Progenitor cell of endocrine pancreas (in vitro differentiated cells): ENCODE measurements at places on chromosomes 6 and 20. TPM values are rescaled to one million over a fixed set of nuclear protein-coding genes. Genes with fewer than 3 reads are reported as not detected.
A peak's percentile ranks its signal among the peaks of the same experiment; 100 is the strongest.

The MAN1A1 gene
- total RNA-seq = 27.6 and 29.3 TPM in 2 replicates

The BTNL2 gene
- total RNA-seq = not detected in 2 replicates

The CDSN gene
- not detected in 2 replicates for total RNA-seq

The UBE2C gene
- 63.9 and 69.0 TPM in 2 replicates for total RNA-seq

The OPN5 gene
- 0.09 TPM in 1 of 2 replicates, not detected in the other for total RNA-seq

The MYCT1 gene
- not detected in 2 replicates for total RNA-seq

The AURKA gene
- 24.5 and 26.1 TPM in 2 replicates for total RNA-seq

The TRIM40 gene
- not detected in 2 replicates for total RNA-seq

- H3K4me1 ChIP-seq = peaks cover 11% of the 10 kb centered on the region
- peak overlapping the region; percentile 56 for H3K27ac ChIP-seq
- H3K36me3 ChIP-seq = no peaks in the 10 kb centered on the region
- DNase-seq = peak; percentile 82
Observed at GRCh38 chr6:3751730-3752530, 417 bp upstream of the PXDC1 start.

DNA sequence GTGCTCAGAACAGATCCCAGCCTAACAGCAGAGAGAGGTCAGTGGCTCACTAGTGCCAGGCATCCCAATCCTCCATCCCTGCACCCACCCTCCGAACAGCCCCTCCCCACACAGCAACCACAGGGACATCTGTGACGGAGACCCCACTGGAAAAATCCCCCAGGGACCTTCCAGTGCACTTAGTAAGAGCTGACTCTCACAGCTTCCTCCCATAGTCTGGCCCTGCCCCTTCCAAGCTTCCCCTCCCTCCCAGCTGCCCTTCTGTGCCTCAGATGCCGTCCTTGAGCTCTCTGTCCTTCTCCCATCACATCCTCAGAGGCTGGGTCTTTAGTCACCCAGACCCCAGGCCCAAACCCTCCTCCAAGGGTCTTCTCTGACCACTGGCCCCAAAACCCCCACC is 9.7 kb upstream of the THBS2 start:
- H3K4me1 ChIP-seq = no peaks in the 10 kb centered on the region
- H3K27ac ChIP-seq = no peak overlapping the region
- DNase-seq = no peak
- no peak overlapping the region for H3K4me3 ChIP-seq
- H3K36me3 ChIP-seq = no peaks in the 10 kb centered on the region

DNA sequence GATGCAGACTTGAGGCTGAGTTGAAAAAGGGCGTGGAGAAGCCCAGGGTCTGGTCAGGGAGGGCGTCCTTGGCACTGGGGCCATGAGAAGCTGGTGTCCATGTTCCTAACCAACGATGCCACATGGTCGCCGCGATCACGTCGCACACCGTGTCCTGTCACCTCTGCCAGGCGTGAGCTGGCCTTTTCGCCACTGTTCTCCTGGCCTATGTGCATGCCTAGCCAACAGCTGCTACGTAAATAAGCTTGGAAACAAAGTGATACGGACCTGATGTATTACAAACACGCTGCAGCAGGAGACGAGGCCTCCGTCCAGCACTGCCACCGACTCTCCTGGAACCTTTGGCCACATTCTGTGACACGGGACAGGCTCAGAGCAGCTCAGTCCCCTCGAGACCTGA is 22.0 kb upstream of the KIF25 start:
- H3K4me1 ChIP-seq = peaks cover 28% of the 10 kb centered on the region
- no peaks in the 10 kb centered on the region for H3K27me3 ChIP-seq
- H3K4me3 ChIP-seq = no peak overlapping the region
- H3K36me3 ChIP-seq = peaks cover 4% of the 10 kb centered on the region
- DNase-seq = no peak
- H3K27ac ChIP-seq = peak overlapping the region; percentile 87

GRCh38 chr20:44052166-44052565 is 134.8 kb downstream of the JPH2 start:
- H3K27me3 ChIP-seq = no peaks in the 10 kb centered on the region
- peak; percentile 6 for DNase-seq
- no peaks in the 10 kb centered on the region for H3K36me3 ChIP-seq

DNA sequence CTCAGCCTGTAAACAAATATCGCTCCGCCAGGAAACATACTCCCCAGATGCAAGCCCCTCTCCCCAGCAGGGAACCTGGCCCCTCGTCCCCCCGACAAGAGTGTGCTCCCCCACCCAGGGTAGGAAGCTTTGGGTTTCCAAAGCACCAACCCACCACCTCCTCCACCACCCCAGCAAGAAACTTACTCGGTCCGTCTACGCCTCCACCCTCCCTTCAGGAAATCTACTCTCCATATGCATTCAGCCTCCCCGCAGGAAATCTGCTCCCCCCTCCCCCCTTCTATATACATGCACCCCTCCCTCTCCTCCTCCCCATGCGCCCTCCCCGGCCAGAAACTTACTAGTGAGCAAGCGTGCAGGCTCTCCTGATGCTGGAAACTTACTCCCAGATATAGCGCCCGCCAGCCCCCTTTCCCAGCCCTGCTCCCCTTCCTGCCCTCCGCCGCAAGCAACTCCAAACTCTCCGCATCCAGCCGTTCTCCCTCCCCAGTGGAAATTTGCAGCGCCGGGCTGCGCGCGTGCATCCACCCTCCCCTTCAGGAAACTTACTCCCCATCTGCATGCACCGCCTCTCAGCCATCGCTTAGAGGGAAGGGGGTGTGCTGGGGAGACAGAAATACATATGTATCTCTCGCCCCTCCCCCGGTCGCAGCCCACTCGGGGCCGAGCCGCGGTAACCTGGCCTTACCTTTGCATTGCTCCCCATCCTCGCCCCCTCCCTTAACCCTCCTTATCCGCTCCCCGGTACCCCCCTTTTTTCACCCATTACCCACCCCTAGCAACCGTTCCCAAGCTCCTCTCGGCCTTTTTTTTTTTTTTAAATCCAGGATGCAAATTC is at the start of gene TRERF1:
Gene TRERF1, minus strand, starts transcription at position 594 of the 838 bp plus-strand sequence. CDS start 182,336 bp downstream, outside the sequence.
- DNase-seq = peak; percentile 33
- no peaks in the 10 kb centered on the region for H3K27me3 ChIP-seq
- peak within 1 kb of the TSS; percentile 95 for H3K27ac ChIP-seq

- peaks cover 13% of the 10 kb centered on the region for H3K4me1 ChIP-seq
- H3K36me3 ChIP-seq = no peaks in the 10 kb centered on the region
- no peak overlapping the region for H3K4me3 ChIP-seq
- H3K27ac ChIP-seq = no peak overlapping the region
- no peak for DNase-seq
Observed at GRCh38 chr6:148629592-148630465, 117.0 kb upstream of the UST start.

DNA sequence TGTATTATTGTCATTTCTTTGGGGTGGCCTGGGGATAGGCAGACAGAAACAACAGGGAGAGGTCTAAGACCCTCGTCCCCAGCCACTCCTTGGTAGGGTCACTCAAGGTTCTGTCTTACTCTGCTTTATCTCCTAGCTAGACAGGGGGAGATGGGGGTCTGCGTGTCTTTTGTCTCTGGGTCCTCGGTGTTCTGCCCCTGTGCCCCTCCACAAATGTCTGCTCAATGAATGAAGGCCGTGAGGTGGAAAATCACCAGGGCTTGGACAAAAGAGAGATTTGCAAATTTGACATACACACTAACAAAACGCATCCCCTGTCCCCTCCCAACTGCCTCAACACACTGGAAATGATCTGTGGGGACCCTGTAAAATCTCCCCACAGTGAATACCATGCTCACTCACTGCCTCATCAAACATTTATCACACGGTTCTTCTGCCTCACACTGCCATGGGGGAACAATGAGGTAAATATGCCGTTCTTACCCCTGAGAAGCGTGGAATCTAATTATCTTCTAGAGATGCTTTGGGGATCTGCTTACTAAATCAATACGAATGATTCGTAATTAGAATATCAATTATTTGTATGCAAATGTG is 13.2 kb upstream of the VAPB start:
- DNase-seq = no peak
- no peak overlapping the region for H3K27ac ChIP-seq
- H3K36me3 ChIP-seq = no peaks in the 10 kb centered on the region
- peaks cover 18% of the 10 kb centered on the region for H3K27me3 ChIP-seq

DNA sequence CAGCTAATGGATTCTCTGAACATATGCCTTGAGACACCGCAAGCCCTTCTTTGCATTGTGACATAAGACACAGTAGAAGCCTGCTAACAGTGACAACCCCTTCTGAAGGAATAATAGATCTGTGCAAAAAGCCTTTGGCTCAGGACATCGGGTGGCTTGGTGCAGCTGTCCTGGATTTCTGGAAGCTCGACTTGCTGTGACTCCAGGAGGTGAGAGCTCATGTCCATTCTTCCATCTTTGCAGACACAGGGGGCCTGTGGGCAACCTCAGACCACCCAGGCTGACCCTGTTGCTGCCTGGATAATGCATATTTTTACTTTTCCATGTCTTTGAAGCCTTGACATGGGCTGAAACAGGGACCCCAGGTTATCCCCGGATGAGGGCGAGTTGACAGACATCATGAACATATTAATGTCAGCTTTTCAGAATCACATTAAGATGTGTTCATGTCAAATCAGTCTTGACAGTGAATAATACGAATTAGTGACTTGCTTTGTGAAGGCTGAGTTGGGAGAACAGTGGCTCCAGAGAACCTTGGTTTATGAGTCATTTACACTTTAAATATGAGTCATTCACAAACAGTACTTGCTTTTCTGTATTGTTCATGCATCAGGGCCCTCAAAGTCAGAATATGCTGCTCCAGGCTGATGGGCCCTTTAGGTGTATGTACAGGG is 66.8 kb upstream of the IYD start:
- H3K4me3 ChIP-seq = no peak overlapping the region
- H3K27me3 ChIP-seq = peaks cover 3% of the 10 kb centered on the region
- no peak overlapping the region for H3K27ac ChIP-seq
- DNase-seq = no peak

DNA sequence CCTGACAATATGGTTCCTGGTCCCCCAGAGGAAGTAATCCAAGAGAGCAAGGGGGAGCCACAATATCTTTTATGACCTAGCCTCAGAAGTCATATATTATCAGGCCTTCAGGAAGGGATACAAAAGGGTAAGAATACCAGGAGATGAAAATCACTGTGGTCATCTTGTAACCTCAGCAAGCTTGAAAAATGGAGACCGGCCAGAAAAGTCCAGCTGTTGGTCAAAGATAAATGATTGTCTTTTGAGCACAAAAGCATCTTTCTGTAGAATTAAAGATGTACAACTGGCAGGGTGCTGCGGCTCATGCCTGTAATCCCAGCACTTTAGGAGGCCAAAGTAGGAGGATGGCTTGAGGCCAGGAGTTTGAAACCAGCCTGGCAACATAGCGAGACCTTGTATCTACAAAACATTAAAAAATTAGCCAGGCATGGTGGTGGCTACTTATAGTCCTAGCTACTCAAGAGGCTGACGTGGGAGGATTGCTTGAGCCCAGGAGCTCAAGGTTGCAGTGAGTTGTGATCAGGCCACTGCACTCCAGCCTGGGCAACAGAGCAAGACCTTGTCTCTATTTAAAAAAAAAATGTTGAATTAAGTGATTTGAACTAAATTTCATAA is 118.0 kb upstream of the MARCKS start:
- H3K4me1 ChIP-seq = peaks cover 5% of the 10 kb centered on the region
- no peak for DNase-seq
- H3K36me3 ChIP-seq = no peaks in the 10 kb centered on the region
- H3K4me3 ChIP-seq = no peak overlapping the region

GRCh38 chr6:82249381-82250253 is 2.1 kb upstream of the IBTK start:
- H3K27ac ChIP-seq = no peak overlapping the region
- DNase-seq = no peak
- no peaks in the 10 kb centered on the region for H3K27me3 ChIP-seq
- H3K4me3 ChIP-seq = no peak overlapping the region
- peaks cover 21% of the 10 kb centered on the region for H3K4me1 ChIP-seq
- H3K36me3 ChIP-seq = no peaks in the 10 kb centered on the region

GRCh38 chr6:134822920-134823709 is 126.8 kb downstream of the ALDH8A1 start:
- H3K27ac ChIP-seq = no peak overlapping the region
- H3K4me3 ChIP-seq = no peak overlapping the region
- H3K4me1 ChIP-seq = peaks cover 16% of the 10 kb centered on the region
- DNase-seq = peak; percentile 43
- peaks cover 2% of the 10 kb centered on the region for H3K36me3 ChIP-seq

DNA sequence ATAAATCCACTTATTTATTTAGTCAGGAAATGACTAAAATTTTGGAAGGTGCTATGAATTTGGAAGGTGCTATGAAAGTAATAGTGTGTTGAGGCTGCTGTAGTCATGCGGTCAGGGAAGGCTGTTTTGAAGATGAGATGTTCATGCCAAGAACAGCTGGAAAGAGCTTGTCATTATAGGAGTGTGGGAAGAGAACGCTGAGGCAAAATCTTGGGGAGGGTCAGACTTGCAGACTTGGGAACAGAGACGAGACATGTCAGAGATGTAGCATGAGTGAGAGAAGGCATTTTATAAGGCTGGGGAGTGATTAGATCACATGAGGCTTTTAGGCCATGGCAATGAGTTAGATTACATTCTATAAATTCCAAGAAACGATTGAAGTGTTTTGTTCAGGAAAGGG is 124.0 kb upstream of the B3GAT2 start:
- H3K27me3 ChIP-seq = no peaks in the 10 kb centered on the region
- H3K36me3 ChIP-seq = no peaks in the 10 kb centered on the region
- H3K27ac ChIP-seq = no peak overlapping the region
- no peak overlapping the region for H3K4me3 ChIP-seq

- peaks cover 52% of the 10 kb centered on the region for H3K4me1 ChIP-seq
- H3K36me3 ChIP-seq = peaks cover 8% of the 10 kb centered on the region
- H3K4me3 ChIP-seq = peak overlapping the region; percentile 95
- peak overlapping the region; percentile 96 for H3K27ac ChIP-seq
- DNase-seq = no peak
Observed at GRCh38 chr6:41548098-41548840, 2.1 kb downstream of the FOXP4 start.

DNA sequence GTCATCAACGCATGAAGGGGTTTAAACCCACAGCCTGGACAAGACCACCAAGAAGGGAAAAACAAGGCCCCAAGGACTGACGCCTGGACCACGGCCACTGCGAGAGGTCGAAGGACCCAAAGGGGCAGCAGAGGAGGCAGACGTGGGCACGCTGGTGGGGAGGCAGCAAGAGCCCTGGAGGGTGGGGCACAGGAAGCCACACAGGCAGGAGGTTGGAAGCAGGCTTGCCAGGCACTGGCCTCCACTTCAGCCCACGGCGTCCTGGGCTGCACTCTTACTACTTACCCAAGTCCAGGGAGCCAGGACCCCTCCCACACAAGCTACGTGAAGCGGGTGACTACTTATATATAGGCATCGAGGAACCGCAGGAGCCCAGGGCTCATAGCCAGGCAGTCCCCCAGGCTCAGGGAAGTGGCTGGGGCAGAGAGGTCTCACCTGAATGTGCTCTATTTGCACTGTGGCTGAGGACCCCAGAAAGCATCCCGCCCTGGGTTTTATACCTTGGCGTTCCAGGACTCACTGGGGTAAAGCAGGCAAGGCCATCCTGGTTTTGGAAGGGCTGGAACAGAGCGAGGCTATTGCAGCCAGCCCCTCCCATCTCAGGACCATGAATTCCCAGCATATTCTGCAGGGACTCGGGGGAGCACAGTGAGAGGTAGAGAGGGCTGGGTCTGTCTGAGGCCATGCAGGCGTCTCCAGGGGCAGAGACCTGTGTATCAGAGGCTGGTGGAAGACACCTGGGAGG is 113.8 kb upstream of the AFDN start:
- H3K27me3 ChIP-seq = peaks cover 29% of the 10 kb centered on the region
- no peak overlapping the region for H3K4me3 ChIP-seq
- H3K4me1 ChIP-seq = peaks cover 11% of the 10 kb centered on the region
- no peak overlapping the region for H3K27ac ChIP-seq
- no peak for DNase-seq
